Right ventricle myocardium superior (tissue), 1 donor: ENCODE measurements at places on chromosomes 5 and 9.

DNA sequence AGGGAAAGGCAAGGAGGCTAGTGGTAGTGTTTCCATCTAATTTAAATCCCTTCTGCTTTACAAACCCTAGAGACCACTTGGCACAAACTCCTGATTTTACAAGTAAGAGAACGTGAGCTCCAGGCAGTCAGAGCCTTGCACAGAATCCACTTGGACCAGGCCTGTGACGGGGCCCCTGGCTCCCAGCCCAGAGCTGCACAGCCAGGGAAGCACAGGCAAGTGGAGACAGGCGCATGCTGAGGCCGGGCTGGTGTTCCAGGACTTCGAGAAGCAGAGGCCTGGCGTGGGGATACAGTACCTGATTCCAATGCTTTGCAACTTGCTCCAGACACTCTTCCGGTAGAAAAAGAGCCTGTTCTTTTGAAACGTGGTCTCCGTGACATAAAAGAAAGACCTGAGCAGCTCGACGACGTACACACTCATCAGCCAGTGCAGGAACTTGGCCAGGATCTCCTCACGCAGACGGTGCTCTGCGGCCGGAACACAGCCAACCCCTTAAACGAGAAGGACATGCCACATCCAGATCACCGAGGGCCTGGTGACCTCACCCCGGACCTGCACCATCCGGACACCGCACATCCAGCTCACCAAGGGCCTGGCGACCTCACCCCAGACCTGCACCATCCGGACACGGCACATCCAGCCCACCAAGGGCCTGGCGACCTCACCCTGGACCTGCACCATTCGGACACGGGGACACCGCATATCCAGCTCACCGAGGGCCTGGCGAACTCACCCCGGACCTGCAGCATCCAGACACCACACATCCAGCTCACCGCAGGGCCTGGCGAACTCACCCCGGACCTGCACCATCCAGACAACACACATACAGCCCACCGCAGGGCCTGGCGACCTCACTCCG lies 12.5 kb downstream of the TERT start:
- no peak for DNase-seq

DNA sequence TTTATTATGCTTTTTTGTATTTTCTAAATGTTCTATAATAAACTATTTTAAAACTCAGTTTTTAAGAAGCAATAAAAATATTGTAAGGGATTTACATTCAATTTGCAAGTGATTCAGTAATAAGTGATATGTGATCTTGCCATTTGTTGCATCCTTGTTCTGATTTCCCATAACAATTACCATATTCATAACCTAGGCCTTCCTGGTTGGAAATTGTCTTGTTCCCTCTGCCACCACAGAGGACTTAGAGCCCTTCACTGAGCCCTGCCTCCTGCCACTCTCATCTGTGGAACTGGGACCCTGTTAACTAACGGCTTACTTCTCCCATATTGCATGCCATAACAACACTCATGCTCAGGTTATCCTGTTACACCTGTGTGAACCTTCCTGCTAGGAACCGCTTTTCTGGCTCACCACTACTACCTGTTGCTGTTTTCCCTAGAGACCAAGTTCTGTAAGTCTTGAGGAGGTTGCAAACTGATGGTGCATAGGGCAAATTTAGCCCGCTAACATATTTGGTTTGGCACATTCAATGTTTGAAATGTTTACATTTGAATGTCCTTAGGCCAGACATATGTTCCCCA lies 32.9 kb upstream of the DTWD2 start:
- no peak for DNase-seq

- no peak for DNase-seq
These were observed 32.0 kb downstream of the SPRY4 start for GRCh38 chr5:142292808-142293207.

DNA sequence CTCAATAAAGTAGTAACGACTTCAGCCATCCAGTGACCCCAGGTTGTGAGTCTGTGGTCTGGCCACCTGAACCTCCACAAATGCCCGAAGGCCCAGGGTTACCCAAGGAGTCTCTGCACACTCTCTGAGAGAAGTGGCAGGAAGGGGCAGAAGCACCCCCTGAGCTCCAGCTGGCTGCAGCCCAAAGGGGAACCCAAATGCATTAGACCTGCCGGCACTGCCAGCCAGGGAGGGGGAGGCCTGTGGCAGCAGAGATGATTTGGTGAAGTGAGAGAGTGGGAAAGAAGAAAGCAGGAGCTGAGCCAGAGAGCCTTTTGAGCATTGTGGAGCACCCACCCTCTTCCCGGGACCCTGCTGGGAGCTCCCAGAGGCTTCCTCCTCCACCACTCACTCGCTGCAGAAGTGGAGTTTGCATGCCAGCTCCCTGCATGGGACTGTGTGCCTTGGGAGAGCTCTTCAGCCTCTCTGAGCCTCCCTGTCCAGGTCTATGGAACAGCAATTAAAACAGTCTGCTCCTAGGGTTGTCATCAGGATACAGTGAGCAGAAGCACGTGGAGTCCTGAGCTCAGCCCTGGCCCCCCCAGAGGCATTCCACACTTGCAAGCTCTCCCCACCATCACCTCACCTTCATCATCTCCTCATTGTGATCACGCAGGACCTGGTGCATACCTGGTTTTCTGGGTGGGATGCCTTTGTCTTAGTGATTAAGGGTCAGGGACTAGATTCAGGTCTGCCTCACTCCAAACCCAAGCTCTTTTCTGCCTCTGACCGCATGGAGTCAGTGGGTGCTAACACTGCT lies 13.8 kb upstream of the ANGPTL2 start:
- no peak for DNase-seq

DNA sequence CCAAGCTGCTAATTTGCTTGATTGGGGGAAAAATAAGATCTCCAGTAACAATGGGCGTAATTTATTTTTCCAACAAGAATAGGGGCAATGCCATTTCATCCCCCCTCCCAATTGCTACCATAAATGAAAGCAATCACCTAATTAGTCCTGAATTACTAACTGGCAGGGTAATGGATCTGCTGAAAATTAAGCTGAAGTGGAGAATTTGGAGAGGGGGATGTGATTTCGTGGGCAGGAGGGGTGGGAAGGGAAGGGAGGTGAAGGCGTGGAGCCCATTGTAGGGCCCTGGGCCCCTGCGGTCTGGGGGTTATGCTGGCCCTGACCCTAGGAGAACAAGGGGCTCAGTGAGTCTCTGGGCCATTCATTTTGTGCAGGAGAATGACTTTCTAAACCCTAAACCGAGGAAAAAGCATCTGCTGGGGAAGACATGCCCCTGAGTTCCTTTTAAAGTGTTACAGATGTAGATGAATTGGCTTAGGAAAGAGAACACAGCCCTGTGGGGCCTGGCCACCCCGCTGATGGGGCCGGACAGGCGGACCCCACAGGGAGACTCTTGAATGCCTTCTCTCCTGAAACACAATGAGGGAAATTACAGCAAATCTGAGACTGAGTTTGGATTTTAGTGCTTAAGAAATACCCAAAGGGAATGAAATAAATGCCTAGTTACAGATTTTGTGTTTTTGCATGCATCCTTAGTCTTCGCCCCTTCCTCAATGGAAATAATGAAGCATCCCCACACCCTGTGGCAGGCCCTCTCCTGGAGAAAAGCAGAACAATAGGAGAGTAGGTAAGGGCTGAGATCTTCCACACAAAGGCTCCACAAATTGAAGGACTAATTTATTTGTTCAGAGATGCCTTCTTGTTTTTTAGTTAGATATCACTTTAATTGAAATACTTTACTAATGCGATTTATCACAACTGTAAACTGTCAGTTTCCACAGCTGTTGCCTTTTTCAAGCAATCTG lies 143.2 kb downstream of the PSAT1 start:
- DNase-seq: no peak

DNA sequence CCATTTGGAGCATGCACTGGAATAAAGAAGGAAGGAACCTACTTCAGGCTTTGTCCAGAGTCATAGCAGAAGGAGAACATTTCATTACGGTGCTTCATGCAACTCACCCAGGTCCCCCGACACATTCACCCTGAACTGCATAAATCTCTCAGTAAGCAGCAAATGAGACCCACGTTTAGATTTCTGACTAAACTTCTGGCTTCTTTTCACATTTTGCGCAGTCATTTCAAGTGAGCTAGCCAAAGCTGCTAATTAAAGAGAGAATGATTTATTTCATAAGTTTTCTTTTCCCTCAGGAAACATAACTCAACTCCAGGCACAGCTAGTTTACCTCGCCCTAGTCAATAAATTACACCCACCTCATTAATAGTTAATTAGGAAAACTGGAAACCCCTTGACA lies 88.6 kb upstream of the GAS1 start:
- DNase-seq: no peak
